Thoracic aorta (tissue), 2 donors: ENCODE measurements at places on chromosomes 7 and 10. TPM values are rescaled to one million over a fixed set of nuclear protein-coding genes. Genes with fewer than 3 reads are reported as not detected.

GRCh38 chr7:4621396-4621795 is 60.7 kb upstream of the FOXK1 start:
- DNase-seq, result no peak
- no peaks in the 10 kb centered on the region for H3K4me1 ChIP-seq
- H3K36me3 ChIP-seq, result no peaks in the 10 kb centered on the region
- no peak overlapping the region for H3K4me3 ChIP-seq
- H3K27me3 ChIP-seq, result no peaks in the 10 kb centered on the region

- peaks cover 19% of the 10 kb centered on the region for H3K4me1 ChIP-seq
- no peaks in the 10 kb centered on the region for H3K27me3 ChIP-seq
- H3K4me3 ChIP-seq, result no peak overlapping the region
- DNase-seq, result no peak
- no peaks in the 10 kb centered on the region for H3K36me3 ChIP-seq
These were observed 43.6 kb downstream of the PARD3 start for GRCh38 chr10:34771525-34771924.

DNA sequence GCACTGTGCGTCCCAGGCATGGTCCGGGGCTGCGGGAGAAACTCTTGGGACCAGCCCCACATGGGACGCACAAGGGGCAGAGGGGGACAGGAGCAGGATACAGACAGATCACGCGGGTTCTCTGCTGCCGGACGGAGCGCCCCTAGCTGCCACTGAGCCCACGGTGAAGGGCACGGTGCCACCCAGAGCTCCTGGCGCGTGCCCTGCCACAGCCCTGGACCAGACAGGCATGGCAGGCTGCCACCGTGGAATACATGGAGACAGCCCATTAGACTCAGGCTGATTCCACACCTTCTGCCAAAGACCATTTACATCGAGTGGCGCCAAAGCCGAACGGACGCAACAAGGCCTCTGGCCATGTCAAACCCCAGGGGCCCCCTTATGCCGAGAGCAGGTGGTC is 90.4 kb downstream of the MAD1L1 start:
- H3K36me3 ChIP-seq, result peaks cover 4% of the 10 kb centered on the region
- no peak overlapping the region for H3K27ac ChIP-seq
- H3K4me1 ChIP-seq, result no peaks in the 10 kb centered on the region
- no peaks in the 10 kb centered on the region for H3K27me3 ChIP-seq
- H3K4me3 ChIP-seq, result no peak overlapping the region

DNA sequence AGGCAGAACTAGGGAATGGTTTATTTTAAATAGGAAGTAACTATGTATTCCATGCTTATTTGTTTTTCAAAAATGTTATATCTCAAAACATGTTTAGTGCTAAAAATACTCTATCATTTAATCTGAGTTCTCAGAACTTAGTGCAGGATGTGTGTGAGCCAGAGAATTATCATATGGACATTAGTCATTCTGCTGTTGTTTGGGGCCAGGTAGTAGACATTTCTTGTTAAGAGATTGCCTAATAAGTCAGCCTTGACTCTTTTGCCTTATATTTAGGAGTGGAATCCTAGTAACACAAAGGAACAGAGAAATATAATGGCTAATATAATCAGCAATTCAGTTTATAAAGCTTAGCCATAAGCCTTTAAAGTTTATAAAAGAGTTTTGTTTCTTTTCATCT is 149.8 kb downstream of the CCSER2 start:
- DNase-seq, result no peak
- no peaks in the 10 kb centered on the region for H3K36me3 ChIP-seq
- H3K27ac ChIP-seq, result no peak overlapping the region
- no peak overlapping the region for H3K4me3 ChIP-seq

GRCh38 chr7:7577888-7578287 is 11.2 kb downstream of the MIOS start:
- no peaks in the 10 kb centered on the region for H3K27me3 ChIP-seq
- H3K27ac ChIP-seq, result no peak overlapping the region
- no peaks in the 10 kb centered on the region for H3K4me1 ChIP-seq

- no peaks in the 10 kb centered on the region for H3K36me3 ChIP-seq
- H3K4me1 ChIP-seq, result peaks cover 9% of the 10 kb centered on the region
- H3K4me3 ChIP-seq, result no peak overlapping the region
- H3K27me3 ChIP-seq, result no peaks in the 10 kb centered on the region
These were observed 70.2 kb upstream of the CUX1 start for GRCh38 chr7:101747053-101747878.

GRCh38 chr10:70186571-70186970 is 16.3 kb upstream of the SAR1A start:
- H3K27ac ChIP-seq, result no peak overlapping the region
- no peaks in the 10 kb centered on the region for H3K27me3 ChIP-seq
- H3K36me3 ChIP-seq, result no peaks in the 10 kb centered on the region
- H3K4me1 ChIP-seq, result no peaks in the 10 kb centered on the region

DNA sequence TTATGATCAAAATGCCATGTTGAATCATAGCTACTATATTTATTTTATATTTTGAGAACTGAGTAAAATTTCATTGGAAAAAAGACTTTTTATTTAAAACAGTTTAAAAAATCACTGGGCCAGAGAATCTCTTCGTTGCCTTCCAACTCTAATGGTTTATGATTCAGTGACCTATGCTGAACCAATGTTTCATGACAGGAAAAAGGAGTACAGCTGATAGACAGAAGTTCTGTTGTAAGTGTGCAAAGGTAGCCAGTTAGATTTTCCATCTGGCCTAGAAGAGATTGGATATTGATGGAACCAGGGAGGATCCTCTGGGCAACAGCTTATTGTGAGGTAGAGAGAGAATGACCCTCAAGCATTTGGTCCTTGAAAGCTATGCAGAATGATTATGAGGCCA is 745.8 kb downstream of the SUGCT start:
- H3K27me3 ChIP-seq, result no peaks in the 10 kb centered on the region
- H3K4me3 ChIP-seq, result no peak overlapping the region
- no peak overlapping the region for H3K27ac ChIP-seq
- DNase-seq, result no peak
- no peaks in the 10 kb centered on the region for H3K36me3 ChIP-seq

GRCh38 chr10:80870282-80870681 is 332.6 kb downstream of the SH2D4B start:
- no peaks in the 10 kb centered on the region for H3K27me3 ChIP-seq
- no peaks in the 10 kb centered on the region for H3K36me3 ChIP-seq
- no peak for DNase-seq
- no peaks in the 10 kb centered on the region for H3K4me1 ChIP-seq

Gene BTBD16
- total RNA-seq, result not detected

- H3K4me3 ChIP-seq, result no peak overlapping the region
- no peak overlapping the region for H3K27ac ChIP-seq
- H3K4me1 ChIP-seq, result no peaks in the 10 kb centered on the region
- DNase-seq, result no peak
These were observed 10.2 kb downstream of the PYROXD2 start for GRCh38 chr10:98404571-98405359.

GRCh38 chr10:102131286-102132170 is 1.3 kb upstream of the PPRC1 start:
- no peak for DNase-seq
- H3K27ac ChIP-seq, result peak overlapping the region; percentile 87
- H3K4me1 ChIP-seq, result peaks cover 9% of the 10 kb centered on the region

- no peaks in the 10 kb centered on the region for H3K27me3 ChIP-seq
- no peak overlapping the region for H3K27ac ChIP-seq
- H3K4me1 ChIP-seq, result no peaks in the 10 kb centered on the region
- no peaks in the 10 kb centered on the region for H3K36me3 ChIP-seq
- no peak for DNase-seq
- no peak overlapping the region for H3K4me3 ChIP-seq
These were observed 58.1 kb upstream of the TES start for GRCh38 chr7:116152276-116152675.

GRCh38 chr10:30970760-30971460 is 60.8 kb downstream of the ZNF438 start:
- no peak overlapping the region for H3K27ac ChIP-seq
- no peaks in the 10 kb centered on the region for H3K27me3 ChIP-seq
- peaks cover 32% of the 10 kb centered on the region for H3K4me1 ChIP-seq
- no peak overlapping the region for H3K4me3 ChIP-seq

GRCh38 chr7:64908358-64908757 is 5.3 kb downstream of the ZNF273 start:
- H3K4me1 ChIP-seq, result no peaks in the 10 kb centered on the region
- DNase-seq, result no peak
- H3K36me3 ChIP-seq, result no peaks in the 10 kb centered on the region
- H3K27ac ChIP-seq, result no peak overlapping the region

- H3K4me3 ChIP-seq, result no peak overlapping the region
- H3K36me3 ChIP-seq, result no peaks in the 10 kb centered on the region
- no peak for DNase-seq
These were observed 51.2 kb upstream of the PCBD1 start for GRCh38 chr10:70939441-70940003.

DNA sequence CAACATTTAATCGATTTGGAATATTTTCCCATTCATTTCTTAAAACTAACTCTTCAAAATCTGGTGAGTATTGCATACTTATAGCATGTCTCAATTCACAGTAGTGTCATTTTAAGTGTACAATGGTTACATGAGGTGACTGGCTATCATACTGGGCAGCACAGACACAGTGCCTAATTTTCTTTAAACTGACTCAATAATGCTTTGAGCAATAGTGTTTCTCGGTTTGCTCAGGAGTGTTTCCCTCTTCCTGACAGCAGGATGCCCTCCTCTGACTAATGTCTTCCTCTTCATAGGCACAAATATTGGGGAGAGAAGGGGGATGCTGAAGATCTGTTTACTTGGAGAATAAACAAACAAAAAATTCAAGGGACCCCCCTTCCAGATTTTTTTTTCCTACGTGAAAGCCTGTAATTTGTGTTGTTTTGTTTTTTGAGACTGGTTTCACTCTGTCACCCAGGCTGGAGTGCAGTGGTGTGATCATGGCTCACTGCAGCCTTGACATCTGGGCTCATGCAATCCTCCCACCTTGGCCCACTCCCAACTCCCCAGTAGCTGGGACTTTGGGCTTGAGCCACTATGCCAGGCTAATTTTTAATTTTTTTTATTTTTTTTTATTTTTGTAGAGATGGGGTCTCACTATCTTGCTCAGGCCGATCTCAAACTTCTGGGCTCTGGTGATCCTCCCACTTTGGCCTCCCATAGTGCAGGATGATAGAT is 2.2 kb downstream of the MRC1 start:
- H3K4me3 ChIP-seq, result peak overlapping the region; percentile 60
- H3K4me1 ChIP-seq, result no peaks in the 10 kb centered on the region
- H3K27ac ChIP-seq, result no peak overlapping the region
- no peaks in the 10 kb centered on the region for H3K27me3 ChIP-seq
- DNase-seq, result no peak
- no peaks in the 10 kb centered on the region for H3K36me3 ChIP-seq

DNA sequence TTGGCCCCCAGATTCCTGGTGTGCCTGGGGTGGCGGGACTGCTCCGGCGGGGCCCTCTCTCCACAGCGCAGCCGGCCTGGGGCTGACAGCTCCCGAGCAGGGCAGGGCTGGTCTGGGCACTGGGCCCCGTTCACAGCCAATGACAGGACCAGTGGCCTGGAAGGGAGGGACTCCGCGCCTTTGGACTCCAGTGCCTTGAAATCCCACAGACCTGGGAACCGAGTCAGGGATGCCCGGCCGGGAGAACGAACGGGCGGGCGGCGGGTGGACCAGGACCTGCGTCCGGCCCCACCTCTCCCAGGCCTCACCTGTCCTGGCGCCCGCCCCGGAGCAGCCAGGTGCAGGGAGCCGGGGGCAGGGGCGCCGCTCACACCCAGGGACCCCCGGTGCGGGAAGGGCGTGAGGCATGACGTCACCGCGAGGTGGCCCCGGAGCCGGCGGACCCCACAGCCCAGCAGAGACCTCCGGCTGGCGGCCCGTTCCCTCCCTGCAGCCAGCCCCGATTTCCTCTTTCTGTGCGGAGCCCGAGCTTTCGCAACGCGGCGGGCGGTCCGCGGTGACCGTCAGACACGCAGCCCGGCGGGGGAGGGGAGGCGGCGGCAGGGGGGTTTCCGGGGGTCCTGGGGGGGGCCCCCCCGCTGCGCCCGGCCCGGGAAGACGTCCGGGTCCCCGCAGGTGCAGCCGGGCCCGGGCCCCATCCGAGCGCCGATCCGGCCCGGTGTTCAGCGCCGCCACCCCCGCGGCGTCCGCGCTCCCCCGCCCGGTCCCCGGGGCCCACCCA is 743 bp downstream of the ADAP1 start:
- H3K27ac ChIP-seq, result no peak overlapping the region
- H3K36me3 ChIP-seq, result no peaks in the 10 kb centered on the region
- peaks cover 8% of the 10 kb centered on the region for H3K4me1 ChIP-seq
- DNase-seq, result no peak

- H3K27ac ChIP-seq, result no peak overlapping the region
- H3K27me3 ChIP-seq, result no peaks in the 10 kb centered on the region
- H3K36me3 ChIP-seq, result no peaks in the 10 kb centered on the region
- DNase-seq, result no peak
- H3K4me3 ChIP-seq, result no peak overlapping the region
These were observed 265.2 kb downstream of the RPS24 start for GRCh38 chr10:78298835-78299234.

DNA sequence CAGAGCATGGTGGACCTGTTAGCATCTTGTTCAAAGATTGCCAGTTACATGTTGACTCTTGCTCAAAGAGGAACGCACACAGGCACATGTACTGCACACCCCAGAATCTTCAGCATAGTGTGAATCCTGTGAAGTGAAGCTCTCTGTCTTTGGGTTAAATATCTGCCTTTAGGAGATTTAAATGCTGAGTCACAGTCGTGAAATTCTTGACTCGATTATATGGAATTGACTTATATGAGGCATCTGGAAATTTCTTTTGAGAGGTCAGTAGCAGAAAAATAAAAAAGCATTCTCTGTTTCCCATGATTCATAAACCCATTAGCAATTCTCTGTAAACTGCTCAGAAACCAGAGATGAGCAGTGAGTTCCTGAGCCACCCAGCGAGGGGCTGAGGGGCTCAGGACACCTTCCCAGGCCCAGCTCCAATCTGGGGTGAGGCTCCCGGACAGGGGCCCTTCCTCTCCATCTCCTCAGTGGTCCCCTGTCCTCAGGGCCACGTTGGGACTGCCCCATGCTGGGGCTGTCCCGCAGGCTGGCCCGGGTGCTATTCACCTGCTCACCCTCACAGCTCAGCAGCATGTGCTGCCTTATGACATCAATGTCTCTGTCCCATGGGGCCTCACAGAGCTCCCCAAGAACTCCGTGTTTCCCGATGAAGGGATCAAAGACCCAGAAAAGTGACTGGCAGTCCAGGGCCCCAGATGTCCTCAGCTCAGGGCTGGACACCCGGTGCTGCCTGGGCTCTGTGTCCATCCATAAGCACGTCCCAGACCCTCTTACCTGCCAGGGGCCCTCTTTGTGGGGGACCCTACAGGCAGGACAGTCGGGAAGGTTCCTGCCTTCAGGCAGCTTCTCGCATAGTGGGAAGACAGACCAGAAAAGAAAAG is 50.0 kb upstream of the INSIG1 start:
- H3K27ac ChIP-seq, result no peak overlapping the region
- H3K4me1 ChIP-seq, result no peaks in the 10 kb centered on the region
- no peaks in the 10 kb centered on the region for H3K27me3 ChIP-seq
- H3K4me3 ChIP-seq, result no peak overlapping the region
- H3K36me3 ChIP-seq, result no peaks in the 10 kb centered on the region

Gene SGCE
- 106 TPM for total RNA-seq

Gene KIF11
- total RNA-seq, result 1.9 TPM

Gene MYO1G
- 2.0 TPM for total RNA-seq

- H3K27ac ChIP-seq, result no peak overlapping the region
- no peaks in the 10 kb centered on the region for H3K4me1 ChIP-seq
- DNase-seq, result no peak
- no peaks in the 10 kb centered on the region for H3K27me3 ChIP-seq
These were observed 126.2 kb downstream of the KLF6 start for GRCh38 chr10:3658766-3659165.

- no peaks in the 10 kb centered on the region for H3K36me3 ChIP-seq
- H3K4me3 ChIP-seq, result no peak overlapping the region
- no peak overlapping the region for H3K27ac ChIP-seq
These were observed 129.2 kb upstream of the FAM3C start for GRCh38 chr7:121525155-121525819.

Gene SLC39A12
- 0.14 TPM for total RNA-seq
